ENCODE measurements at places on chromosomes 5 and 9.

GRCh38 chr9:132069046-132069898 lies 10.4 kb downstream of the MED27 start:
- no peak for DNase-seq

DNA sequence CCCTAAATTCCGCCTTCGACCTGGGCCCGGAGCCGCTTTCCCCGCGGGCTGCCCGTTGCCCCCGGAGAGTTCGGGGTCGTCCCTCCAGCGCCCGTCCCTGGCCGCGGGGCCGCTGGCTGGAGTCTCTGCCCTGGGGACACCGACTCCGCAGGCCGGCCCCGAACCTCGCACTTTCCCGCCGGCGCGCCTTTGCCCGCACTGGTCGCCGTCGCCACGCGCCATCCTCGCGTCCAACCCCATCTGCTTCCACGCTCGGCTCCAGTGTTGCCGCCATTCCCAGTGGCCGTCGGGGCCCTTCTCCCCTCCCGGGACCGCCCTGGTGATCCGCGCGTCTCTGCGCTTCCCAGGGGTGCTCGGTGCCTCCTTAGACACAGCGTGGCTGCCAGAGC lies 11.0 kb downstream of the LHX3 start:
- no peak for DNase-seq

GRCh38 chr9:114282926-114283325 lies 40.0 kb upstream of the ORM1 start:
- no peak for DNase-seq

DNA sequence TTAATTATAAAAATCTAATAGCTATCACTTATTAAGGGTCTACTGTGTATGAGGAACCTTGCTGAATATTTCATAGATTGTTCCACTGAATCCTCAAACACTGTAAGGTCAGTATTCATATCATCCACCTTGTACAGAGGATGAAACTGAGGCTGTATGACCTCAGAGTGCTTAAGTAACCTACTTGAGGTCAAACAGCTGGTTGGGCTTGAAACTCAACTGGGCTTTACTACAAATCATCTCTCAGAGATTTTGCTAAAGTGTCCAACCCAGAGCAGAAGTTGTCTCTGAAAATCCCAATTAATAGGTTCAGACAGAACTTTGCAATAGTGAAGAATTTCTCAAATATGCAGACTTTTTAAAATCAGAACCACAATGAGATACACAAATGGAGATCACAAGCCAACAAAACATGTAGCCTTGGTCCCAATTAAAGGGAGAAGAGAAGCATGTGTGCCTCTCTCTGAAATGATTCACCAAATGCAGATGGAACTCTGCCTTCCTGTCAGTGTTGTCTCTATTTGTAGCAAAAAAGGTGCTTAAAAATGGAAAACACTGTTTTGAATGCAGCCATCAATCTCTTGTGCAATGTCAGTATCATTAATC lies 131.4 kb downstream of the FAM114A2 start:
- DNase-seq = no peak
